NCI-H187 treated with DMSO at 0.1 percent for 48 hours (cell line): ENCODE measurements at places on chromosomes 11 and 22.

DNA sequence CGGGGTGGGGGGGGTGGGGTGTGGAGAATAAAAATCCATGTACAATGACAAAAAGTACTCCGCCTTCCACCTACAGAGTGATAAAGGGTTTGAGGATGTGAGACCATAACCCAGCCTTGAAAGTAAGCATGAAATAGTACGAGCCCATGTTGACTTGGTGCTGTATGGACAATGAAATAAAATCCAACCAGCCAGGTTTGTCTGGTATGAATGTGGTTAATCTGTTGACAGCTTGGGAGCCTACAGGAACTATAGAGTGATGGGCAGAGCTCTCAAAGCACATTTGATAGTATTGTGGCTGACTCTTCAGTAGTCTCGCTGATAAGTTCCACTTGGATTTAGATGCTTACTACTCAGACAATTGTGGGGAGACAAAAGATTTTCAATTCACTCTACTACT lies 48.8 kb upstream of the CD44 start:
- no peak for DNase-seq

- no peak for DNase-seq
Measured at GRCh38 chr11:11814614-11815452, 26.9 kb upstream of the USP47 start.

- no peak for DNase-seq
Measured at GRCh38 chr11:118531597-118532084, 649 bp downstream of the TMEM25 start.

DNA sequence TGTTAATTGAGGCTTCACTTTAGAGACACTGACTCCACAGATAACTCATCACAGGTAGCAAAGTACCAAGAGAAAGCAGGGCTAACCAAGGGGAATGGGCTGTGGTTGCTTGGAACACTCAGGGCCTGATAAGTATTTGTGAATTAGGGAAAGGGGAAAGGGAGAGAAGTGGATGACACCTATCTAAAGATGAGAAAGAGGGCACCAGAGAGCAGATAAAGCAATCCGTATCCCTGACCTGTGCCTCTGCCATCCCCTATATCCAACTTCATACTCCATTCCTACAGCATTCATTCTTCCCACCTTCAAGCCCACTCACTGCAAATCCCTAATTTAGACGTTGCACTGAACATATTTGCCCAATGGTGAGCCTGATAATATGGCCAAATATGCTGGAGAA lies 43.0 kb upstream of the API5 start:
- DNase-seq, result no peak

GRCh38 chr11:84384731-84385130 lies 1098.6 kb upstream of the CCDC90B start:
- DNase-seq, result no peak

- DNase-seq, result no peak
Measured at GRCh38 chr11:23497040-23497439, 636.8 kb upstream of the CCDC179 start.

- DNase-seq, result no peak
Measured at GRCh38 chr11:77736473-77736872, 84.0 kb downstream of the RSF1 start.

DNA sequence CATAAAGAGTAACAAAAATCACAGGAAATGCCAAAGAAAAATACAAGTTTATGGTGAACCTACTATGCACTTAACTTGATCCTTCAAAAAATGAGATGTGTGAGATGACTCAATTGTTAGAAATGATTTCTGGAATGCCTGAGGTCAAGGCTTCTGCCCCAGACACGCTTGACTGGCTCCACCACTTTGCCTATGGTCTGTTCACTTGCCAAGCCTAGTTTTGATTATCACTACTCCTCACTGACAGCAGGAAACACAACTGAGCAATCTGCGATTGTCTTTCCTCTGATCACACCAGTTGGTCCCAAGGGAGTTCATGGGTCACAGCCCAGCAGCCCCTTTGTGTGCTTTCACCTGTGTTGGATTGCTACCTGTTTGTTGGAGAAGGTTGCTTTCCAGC lies 20.6 kb upstream of the PRDM10 start:
- DNase-seq, result no peak

- no peak for DNase-seq
Measured at GRCh38 chr11:4619514-4619913, 11.5 kb upstream of the TRIM68 start.

DNA sequence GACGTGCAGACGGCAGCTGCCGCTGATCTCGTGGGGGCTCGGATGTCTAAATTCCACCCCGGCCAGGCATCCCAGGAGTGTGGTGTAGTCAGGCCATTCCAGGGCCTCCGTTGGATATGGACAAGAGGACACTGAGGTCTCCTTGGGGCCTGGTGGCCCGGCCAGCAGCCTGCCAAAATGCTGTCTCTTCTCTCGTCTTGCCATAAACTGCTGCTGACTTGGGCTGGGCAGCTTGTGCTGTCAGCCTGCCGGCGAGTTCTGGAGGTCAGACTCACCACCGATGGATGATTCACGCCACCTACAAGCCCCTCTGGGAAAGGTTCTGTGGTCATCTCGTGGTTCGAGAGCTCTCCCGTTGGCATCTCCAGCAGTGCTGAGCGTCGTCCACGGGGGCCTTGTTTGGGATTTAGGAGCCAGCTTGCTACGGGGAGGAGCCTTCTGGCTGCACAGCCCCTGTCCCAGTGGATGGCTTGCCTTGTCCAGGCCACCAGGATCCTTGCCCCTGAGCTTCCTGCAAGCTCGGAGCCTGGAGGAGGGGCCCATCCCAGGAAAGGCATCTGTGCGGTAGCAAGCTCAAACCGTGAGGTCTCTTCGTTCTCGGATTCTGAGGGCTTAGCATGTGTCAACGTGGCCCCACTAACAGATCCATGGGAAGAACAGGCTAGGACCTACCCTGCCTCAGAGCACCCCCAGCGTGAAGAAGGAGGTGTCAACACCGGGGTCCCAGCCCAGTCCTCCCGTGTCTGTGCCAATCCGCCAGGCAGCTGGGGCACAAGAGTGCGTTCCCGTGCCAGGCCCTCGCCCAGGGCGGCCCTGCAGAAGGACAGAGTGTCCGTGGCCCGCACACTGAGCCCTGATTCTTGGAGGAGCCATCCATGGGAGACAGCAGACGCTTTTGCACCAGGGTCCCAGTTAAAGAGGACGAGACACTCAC lies 1114.1 kb downstream of the BRD1 start:
- no peak for DNase-seq

GRCh38 chr22:38770257-38770949 lies 14.6 kb upstream of the SUN2 start:
- no peak for DNase-seq

DNA sequence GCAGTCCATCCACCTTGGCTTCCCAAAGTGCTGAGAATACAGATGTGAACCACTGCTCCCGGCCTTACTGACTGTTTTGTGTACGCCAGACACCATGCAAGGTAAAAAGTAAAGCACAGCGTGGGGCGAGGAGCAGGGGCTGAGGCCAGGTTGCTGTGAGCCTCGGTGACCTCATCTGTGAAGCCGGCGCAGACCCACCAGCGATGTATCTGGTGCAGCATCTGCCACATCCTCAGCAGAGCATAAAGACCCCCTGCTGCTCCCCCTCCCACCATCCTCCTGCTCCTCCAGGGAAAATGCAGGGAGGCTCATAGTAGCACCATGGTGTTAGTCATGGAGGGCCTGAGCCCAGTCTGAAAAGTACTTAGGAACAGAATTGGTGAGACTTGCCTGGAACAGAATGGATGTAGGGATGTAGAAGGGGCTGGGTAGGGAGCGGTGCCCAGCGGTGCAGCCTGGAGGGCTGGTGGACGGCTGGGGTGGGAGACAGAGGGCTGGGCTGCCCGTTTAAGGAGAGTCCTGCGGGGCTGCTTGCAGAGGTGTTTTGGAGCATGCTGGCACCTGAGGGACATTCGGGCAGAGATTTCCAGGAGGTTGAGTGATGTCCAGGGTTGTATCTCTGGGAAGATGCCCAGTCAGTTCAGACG lies 462.4 kb downstream of the BRD1 start:
- DNase-seq, result no peak

DNA sequence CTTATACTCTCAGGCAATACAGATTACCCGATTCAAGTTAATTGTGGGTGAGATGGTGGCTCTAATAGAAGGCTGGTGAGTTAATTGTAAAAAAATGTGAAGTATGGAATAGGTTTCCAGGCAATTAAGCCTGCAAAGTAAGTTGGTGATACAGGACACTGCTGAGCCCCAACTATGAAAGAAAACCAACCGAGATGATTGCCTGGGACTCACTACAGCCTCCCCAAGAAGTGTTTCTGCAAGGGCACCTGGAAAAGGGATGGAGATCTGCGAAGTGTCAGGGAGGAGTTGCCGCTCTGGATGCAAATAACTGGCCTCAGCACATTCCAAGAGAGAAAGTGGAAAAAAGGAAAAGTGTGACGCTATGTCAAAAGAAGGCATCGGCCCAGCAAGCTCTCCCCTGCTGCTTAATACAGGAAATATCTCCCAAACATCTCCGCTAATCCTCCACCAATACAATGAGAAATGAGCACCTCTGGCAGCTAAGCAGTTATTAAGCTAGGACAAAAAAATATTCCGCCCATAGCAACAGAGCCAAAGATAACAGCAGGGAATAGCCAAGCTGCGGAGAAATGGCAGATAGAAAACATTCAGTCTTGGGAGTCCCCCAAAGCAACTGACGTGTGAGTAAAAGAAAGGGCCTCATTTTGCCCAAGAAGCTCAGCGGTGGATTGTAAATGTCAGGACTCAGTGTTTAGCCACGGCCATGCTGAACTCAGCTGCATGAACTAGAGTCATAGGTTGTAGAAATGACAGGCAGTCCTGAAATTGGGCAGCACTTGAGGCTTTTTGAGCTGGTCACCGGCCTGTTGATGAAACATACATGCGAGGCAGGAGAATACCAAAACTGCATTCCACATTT lies 133.7 kb downstream of the SNX19 start:
- DNase-seq, result no peak

- DNase-seq, result no peak
Measured at GRCh38 chr11:9066433-9066925, 24.9 kb downstream of the SCUBE2 start.
